Caudate nucleus (tissue), 63 donors: ENCODE measurements at places on chromosomes 1 and 21.

DNA sequence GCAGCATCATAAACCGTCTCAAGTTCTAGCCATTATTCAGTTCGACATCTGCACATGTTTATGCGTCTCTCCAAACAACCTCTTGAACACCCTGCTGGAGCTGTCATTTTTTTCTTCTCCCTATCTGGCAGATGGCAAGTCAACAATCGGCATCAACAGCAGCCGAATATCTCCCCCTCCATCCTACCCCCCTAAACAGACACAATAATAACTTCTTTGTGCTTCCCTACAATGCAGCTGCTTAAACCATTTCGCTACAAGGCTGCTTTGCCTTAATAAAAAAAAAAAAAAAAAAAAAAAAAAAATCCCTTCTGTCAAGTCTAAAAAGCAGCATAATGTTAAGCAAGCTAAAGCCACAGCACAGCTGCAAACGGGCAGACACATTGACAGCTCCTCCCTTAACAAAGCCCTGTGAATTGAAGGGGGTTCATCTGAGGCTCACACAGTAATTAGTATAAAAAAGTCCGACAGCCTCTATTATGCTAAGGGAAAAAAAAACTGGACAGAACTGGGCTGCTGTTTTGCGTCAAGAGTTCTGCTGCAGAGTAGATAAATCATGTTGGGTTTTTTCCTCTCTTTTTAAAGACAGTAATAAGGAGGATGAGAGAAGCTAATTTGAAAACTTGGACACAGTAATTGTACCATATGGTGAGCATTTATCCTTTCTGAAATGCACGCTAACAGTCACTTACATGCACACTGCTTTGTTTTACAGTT, 136.4 kb downstream of the AKT3 start:
- DNase-seq: peak; percentile 54

- no peak for DNase-seq
Measured at GRCh38 chr1:244209955-244210354, 158.9 kb downstream of the ZBTB18 start.

GRCh38 chr1:160117709-160118183, 2.2 kb downstream of the ATP1A2 start:
- DNase-seq: peak; percentile 86

- DNase-seq: no peak
Measured at GRCh38 chr1:105483436-105483835, 1573.0 kb upstream of the PRMT6 start.

DNA sequence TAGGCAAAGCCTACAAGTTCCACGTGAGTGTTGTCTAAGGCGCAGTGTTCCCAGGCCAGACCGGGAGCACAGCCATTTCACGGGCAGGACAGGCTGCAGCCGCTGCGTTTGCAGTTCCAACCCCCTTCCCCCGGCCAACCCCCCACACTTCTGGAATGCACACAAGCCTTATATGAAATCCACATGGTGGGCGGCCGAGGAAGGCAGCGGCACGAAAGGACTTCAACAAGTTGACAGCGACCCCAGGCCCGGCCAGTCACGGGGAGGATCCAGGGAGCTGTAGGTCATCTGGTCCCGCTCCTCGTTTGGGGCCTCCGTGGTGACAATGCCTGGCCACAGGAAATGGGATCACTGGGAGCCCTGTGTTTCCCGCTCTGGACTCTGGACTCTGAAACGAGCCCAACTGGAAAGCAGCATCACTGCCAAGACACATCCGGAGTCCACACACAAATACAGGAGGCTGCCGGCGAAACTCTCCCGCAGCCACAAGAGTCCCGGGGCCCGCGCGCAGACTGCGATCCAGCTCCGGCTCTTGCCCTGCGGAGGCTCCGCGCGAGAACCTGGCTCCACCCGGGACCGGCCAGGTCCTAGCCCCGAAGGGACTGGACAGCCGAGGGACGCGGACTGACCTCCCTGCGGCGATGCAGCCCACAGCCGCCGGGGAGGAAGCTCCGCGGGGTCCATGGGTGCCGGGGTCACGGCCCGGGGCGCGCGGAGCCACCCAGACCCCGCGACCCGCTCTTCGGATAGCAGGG, 794 bp downstream of the NID1 start:
- peak; percentile 14 for DNase-seq

DNA sequence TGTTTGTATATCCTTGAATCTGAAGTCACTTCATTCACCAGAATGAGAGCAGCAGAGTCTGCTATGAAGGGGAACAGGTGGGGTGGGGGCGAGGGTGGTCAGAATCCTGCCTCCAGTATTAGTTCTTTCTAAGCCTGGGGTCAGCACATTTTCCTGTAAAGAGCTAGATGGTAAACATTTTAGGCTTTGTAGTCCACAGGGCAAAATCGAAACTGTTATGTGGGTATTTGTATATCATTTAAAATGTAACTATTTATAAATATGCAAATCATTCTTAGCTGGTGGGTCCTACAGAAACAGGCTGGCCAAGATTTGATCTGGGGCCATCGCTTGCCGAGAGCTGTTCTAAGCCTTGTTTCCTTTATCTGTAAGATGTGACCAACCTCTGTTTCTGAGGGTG, 96.0 kb downstream of the IGSF21 start:
- no peak for DNase-seq

GRCh38 chr21:45318556-45319404, 31.1 kb upstream of the POFUT2 start:
- DNase-seq: no peak

GRCh38 chr1:36520771-36521420, 38.2 kb upstream of the CSF3R start:
- no peak for DNase-seq

- peak; percentile 73 for DNase-seq
Measured at GRCh38 chr21:27700974-27701614, 734.2 kb upstream of the ADAMTS5 start.

DNA sequence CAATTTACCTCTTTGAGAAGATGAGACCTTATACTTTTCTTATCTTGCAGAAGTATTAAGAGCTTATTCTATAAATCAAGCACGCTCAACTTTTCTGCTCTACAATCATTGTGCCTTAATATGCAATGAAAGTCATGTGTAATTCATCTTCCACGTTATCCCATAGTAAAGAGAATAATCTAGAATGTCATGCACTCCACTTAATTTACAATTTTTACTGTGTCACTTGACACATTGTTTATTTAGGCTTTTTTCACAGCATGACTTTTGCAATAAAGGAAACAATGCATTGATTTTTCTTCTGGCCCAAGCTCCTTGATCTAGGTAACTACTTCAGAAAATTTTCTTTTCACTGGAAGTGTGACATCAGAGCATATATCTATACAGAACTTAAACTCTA, 290.9 kb downstream of the HHIPL2 start:
- DNase-seq: no peak

DNA sequence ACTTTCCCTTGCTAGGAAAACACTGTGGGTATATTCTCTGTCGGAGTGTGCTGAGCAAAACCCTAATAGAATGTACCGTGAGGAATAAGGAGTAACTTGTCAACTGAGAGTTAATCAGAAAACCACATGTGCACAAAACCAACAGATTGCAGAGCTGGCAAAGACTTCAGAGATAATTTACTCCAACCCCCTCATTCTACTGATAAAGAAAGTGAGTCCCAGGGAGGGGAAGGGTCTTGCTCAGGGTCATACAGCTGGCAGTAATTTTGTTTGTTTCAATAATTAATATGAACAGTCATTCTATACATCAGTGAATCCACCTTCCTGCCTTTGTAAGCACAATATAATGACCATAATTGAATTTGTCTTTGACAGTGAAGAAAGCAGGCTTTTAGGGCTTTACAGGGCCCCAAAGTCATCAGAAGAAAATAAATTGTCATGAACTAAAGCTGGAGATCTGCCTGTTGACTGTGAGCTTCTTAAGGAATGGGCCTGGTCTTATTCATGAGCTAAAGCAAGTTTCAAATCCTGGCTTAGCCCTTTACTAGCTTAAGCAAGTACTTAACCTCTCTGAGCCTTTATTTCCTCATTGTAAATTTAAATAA, 67.2 kb upstream of the HOOK1 start:
- no peak for DNase-seq

- no peak for DNase-seq
Measured at GRCh38 chr1:239550178-239550577, 163.8 kb downstream of the CHRM3 start.

DNA sequence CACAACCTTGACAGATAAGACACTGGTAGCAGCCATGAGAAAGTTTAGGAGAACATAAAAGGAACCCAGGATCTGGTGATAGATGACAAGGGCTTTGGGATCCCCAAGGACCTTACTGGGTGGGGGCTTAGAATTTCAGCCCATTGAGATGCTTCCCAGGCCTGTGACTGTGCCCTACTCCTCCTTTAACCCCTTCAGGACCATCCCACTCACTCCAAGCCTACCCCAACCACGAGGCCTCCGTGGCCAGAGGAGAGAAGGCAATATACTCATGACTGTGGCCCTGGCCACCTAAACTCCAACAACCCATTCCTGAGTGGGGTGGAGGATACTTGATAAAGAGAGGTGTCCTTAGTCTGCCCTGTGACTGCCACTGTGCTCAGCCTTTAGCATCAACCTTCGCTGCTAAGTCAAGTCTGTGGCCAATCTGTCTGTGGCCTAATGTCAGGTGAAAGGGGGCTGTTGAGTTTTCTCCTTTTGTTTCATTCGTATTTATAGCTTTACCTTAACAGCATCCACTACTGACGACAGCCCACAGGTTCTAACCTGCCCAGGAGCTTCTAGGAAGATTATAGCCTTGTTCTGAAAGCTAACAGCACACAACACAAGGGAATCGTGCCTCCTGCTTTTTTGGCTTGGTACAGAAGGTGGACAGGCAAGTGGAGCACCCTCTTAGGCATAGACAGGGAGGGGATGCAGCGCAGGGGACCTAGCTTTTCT, 16.9 kb upstream of the BCAR3 start:
- no peak for DNase-seq

- DNase-seq: peak; percentile 82
Measured at GRCh38 chr1:156760092-156760795, 7.1 kb upstream of the PRCC start.

DNA sequence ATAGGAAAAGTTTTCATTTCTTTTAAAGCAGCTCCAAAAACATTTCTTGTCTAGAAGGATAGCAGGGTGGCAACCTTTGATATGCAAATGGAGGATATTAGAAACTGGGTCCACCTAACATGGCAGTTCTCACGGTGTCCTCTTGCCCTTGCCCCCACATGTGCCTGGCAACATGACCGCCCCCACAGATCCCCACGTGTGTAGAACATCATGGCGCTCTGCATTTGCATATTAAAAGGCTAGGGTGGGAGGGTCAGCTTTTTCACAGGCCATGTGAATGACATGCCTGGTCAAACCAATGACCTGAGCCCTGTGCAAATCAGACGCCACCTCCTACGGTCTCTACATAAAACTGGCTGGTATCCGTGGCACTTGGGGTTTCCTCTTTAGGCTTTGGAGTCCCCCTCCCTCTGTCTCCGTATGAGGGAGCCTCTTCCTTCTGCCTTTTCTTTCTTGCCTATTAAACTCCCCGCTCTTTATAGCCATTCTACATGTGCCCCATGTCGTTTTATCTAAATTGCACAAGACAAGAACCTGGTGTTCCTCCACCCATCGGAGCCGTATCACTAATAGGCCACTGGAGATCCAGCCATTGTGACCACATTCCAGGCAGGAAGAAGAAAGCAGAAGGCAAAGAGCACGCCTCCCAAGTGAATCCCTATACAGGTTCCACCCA, 71.3 kb downstream of the WDR4 start:
- DNase-seq: no peak

DNA sequence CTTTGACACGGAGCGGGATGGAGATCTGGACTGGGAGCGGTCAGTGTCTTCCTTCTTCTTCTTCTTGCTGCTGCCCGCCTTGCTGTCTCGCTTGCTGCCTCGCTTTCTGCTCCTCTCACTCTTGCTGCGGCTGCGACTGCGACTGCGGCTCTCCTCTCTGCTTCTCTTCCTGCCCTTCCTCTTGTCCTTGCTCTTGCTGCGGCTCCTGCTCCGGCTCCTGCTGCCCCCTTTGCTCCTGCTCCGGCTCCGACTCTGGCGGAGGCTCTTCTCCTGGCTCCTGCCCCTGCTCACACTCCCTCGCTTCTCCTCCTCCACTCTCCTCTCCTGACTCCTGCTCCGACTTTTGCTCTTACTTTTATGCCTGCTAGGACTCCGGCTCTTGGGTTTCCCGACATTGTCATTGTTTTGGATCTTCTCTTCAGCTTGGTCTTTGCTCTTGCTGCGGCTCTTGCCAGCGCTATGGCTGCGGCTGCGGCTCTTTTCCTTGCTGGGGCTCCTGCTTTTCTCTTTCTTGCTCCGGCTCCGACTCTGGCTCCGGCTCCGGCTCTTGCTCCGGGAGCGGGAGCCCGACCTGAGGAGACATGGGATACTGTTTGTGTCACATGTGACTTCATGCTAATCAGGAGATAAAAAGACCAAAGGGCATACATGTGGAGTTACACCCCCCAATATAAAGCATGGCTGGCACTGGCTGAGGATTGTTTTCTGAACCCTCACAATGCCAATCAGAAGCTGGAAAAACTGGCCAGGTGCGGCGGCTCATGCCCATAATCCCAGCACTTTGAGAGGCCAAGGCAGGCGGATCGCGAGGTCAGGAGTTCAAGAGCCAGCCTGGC, 25.2 kb upstream of the TMEM200B start:
- no peak for DNase-seq

DNA sequence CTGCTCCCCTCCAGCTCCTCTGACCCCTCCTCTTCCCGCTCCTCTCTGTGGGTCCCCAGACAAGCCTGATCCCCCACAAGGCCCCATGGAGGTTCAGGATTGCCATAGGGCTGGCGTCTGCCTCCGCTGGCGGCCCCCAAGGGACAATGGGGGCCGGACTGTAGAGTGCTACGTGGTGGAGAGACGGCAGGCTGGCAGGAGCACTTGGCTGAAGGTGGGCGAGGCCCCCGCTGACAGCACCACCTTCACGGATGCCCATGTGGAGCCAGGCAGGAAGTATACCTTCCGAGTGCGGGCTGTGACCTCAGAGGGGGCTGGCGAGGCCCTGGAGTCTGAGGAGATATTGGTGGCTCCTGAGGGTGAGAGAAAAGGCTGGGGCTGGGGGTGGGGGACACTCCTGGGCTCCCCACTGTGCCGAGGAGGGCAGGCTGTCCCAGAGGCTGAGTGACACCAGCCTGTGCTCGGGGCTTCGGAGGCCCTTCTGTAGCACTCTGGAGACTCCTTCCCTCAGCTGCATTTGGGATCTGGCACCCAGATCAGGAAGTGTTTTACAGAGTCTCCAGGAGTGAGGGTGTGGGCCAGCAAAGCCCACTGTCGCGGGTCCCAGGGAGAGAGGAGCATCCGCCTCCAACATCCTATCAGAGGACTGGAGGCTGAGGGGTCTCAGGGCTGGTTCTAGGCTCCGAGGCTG, 25.9 kb downstream of the IGFN1 start:
- no peak for DNase-seq
